T-cell (primary cell): ENCODE measurements at places on chromosomes 2 and 18. TPM values are rescaled to one million over a fixed set of nuclear protein-coding genes. Genes with fewer than 3 reads are reported as not detected.

- DNase-seq: no peak
Measured at GRCh38 chr2:218983263-218983933, 1.6 kb downstream of the FEV start.

DNA sequence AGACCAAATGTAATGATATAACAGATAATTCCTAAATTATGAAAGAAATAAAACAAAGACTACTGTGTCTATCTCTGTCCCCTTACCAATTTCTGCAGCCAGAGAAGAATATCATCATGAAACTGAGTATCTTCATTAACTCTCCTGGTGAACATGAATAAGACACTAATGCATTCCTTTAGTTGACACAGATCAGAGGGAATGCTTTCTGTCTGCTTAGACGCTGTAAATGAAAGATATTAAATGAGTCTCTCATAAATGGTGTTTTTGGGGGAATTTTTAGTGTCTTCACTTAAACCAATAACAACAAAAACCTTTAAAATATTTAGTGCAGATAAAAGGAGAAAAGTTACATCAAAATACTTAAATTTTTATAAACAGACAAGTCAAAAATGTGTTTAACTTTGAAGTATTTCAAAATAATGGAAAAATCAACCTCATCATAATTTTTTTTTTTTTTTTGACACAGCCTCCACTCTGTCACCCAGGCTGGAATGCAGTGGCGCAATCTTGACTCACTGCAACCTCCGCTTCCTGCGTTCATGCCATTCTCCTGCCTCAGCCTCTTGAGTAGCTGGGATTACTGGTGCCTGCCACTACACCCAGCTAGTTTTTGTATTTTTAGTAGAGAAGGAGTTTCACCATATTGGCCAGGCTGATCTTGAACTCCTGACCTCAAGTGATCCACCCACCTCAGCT, 16.0 kb downstream of the EPG5 start:
- DNase-seq: no peak

- DNase-seq: no peak
Measured at GRCh38 chr2:96604104-96604503, 34.0 kb downstream of the KANSL3 start.

GRCh38 chr2:132403146-132403545, 13.5 kb upstream of the GPR39 start:
- DNase-seq: no peak

DNA sequence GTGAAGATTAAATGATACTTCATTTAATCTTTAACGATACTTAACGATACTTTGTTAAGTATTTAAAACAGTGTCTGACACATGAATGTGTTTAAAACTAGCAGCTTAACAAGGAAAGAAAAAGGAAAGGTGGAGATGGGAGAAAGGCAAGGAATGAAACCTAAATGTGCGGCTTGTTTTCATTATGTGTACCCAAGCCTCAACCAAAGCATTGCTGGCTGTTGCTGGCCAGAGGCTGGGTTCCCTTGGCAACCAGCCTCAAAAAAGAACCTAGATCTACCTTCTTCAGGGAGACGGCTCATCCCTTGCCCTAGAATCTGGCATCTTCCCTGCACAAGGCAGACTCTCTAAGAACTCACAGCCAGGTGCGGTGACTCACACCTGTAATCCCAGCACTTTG, 13.8 kb upstream of the PCBP1 start:
- no peak for DNase-seq

GRCh38 chr2:23482607-23483006, 97.6 kb downstream of the KLHL29 start:
- no peak for DNase-seq

TRIP12 gene
- 192 TPM for total RNA-seq
